Smooth muscle cell of the pulmonary artery (primary cell): ENCODE measurements at places on chromosomes 7 and 10. TPM values are rescaled to one million over a fixed set of nuclear protein-coding genes. Genes with fewer than 3 reads are reported as not detected.

Gene PAPSS2
- 160 TPM in 2 replicates for total RNA-seq

Gene OR6V1
- not detected in 2 replicates for total RNA-seq

Gene BAMBI
- total RNA-seq: 12.2 and 14.7 TPM in 2 replicates

Gene OIT3
- total RNA-seq: under 0.01 and 0.03 TPM in 2 replicates

Gene MYL7
- not detected in 2 replicates for total RNA-seq

Gene MOGAT3
- total RNA-seq: not detected in 2 replicates

Gene CDH23
- total RNA-seq: 0.07 and 0.13 TPM in 2 replicates

Gene LIPM
- 0.10 and 0.13 TPM in 2 replicates for total RNA-seq

Gene SUV39H2
- total RNA-seq: 6.4 and 10.0 TPM in 2 replicates

Gene NKX1-2
- not detected in 2 replicates for total RNA-seq

Gene SMKR1
- total RNA-seq: 0.20 TPM in 1 of 2 replicates, not detected in the other

Gene SP4
- 4.8 and 6.8 TPM in 2 replicates for total RNA-seq

Gene NRCAM
- total RNA-seq: 1.6 and 22.6 TPM in 2 replicates

Gene NAT16
- not detected in 2 replicates for total RNA-seq

Gene MEIG1
- total RNA-seq: 0.46 TPM in 1 of 2 replicates, not detected in the other

Gene CYP2E1
- 0.20 and 0.86 TPM in 2 replicates for total RNA-seq

Gene TET1
- total RNA-seq: 1.8 and 5.2 TPM in 2 replicates

Gene CHN2
- total RNA-seq: 0.39 TPM in 1 of 2 replicates, not detected in the other

Gene SEMA3D
- total RNA-seq: 11.8 and 22.5 TPM in 2 replicates

Gene CCDC7
- 6.0 and 10.9 TPM in 2 replicates for total RNA-seq

Gene C7orf57
- total RNA-seq: not detected in 2 replicates

Gene SPDYE6
- total RNA-seq: not detected in 2 replicates

Gene FAM131B
- 3.2 and 9.1 TPM in 2 replicates for total RNA-seq

Gene RBP3
- total RNA-seq: not detected in 2 replicates

Gene CAMK2B
- 0.26 and 0.63 TPM in 2 replicates for total RNA-seq

Gene EGR2
- total RNA-seq: 0.36 and 1.7 TPM in 2 replicates

Gene PRF1
- total RNA-seq: not detected in 2 replicates

Gene ANKRD61
- total RNA-seq: 0.13 TPM in 1 of 2 replicates, not detected in the other

Gene ZNF398
- 10.2 and 10.4 TPM in 2 replicates for total RNA-seq

Gene PNLIPRP2
- not detected in 2 replicates for total RNA-seq

Gene CYP2W1
- not detected in 2 replicates for total RNA-seq

Gene ABCA13
- 0.20 and 0.36 TPM in 2 replicates for total RNA-seq

Gene MAT1A
- total RNA-seq: not detected in 2 replicates

Gene ASB10
- not detected in 2 replicates for total RNA-seq

Gene TRIM50
- not detected in 2 replicates for total RNA-seq

Gene SPDYE18
- 0.20 TPM in 2 replicates for total RNA-seq

Gene DPYSL4
- total RNA-seq: 17.9 and 52.0 TPM in 2 replicates

Gene TUBB8
- not detected in 2 replicates for total RNA-seq

Gene AKR1B1
- 46.7 and 87.0 TPM in 2 replicates for total RNA-seq

Gene WNT2
- 0.20 TPM in 1 of 2 replicates, not detected in the other for total RNA-seq

Gene PRRT4
- total RNA-seq: 0.13 TPM in 1 of 2 replicates, not detected in the other

Gene CFAP70
- 1.2 TPM in 2 replicates for total RNA-seq

Gene PIP
- total RNA-seq: not detected in 2 replicates

Gene SPDYE1
- not detected in 2 replicates for total RNA-seq

Gene DENND2A
- total RNA-seq: 4.8 and 7.9 TPM in 2 replicates

Gene CCDC136
- 6.3 and 7.5 TPM in 2 replicates for total RNA-seq

Gene LAMB1
- 749 and 814 TPM in 2 replicates for total RNA-seq

Gene VSIR
- total RNA-seq: 9.8 and 40.8 TPM in 2 replicates

Gene SAP25
- 0.13 TPM in 1 of 2 replicates, not detected in the other for total RNA-seq

Gene RADIL
- total RNA-seq: 0.13 and 2.0 TPM in 2 replicates

Gene ANKMY2
- total RNA-seq: 17.0 and 26.7 TPM in 2 replicates

Gene SUN3
- total RNA-seq: not detected in 2 replicates

Gene NUTM2D
- 1.9 and 2.1 TPM in 2 replicates for total RNA-seq

Gene NKX2-3
- not detected in 2 replicates for total RNA-seq
